ENCODE measurements at places on chromosomes 5 and 9.

DNA sequence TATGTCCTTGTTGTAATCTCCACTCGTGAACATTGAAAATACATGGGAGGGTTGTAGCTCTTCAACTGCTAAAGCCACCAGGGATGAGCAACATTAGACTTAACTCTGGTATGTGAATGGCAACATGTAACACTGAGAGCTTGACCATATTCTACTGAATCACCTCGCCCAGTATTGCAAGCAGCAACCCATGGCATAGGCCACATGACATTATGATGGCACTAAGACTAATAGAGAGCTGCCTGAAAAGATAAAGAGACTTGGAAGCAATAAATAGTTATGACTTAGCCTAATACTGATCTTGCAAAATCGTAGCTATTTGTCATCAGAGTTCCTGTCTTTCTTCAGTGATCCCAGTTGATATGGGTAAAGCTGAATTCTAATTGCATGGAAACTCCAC lies 108.4 kb upstream of the NREP start:
- no peak for DNase-seq

DNA sequence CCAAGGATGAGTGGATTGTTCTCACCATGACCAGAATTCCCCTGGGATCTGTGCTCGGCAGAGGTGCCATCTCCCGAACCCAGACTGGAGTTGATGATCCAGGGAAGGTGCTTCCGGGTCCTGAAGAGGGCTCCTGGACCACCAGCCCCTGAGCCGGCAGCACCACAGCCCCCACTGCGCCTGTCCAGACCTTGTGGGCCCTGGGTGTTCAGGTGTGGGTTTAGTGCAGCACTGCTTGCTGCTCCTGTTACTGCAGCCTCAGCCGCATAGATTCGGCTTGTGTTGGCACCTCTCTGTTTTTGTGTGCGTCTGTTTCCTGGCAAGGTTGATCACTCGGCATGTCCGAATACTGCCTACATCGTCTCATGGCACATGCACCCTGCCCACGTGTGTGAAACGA lies 16.3 kb upstream of the NPM1 start:
- no peak for DNase-seq

DNA sequence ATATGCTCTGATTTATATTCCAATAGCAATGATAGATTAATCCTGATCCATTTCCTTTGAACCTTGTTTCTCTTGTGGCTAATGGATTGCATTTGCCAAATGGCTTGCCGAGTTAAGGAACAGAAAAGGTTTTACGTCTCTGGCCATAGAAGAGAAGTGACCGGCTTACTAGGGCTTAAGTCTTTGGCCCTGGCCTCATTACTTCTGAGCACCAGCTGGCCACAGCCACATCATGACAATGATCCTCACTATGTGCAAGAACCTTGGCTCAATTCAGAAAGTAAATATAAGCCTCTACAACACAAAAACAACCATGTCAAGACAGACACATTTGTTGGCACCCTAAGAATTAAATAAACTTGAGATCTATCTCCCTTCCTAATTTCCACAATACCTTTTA lies 46.1 kb downstream of the ZNF608 start:
- DNase-seq = no peak

- DNase-seq = peak; percentile 37
These were observed 754 bp downstream of the VDAC1 start for GRCh38 chr5:134003817-134004625.

DNA sequence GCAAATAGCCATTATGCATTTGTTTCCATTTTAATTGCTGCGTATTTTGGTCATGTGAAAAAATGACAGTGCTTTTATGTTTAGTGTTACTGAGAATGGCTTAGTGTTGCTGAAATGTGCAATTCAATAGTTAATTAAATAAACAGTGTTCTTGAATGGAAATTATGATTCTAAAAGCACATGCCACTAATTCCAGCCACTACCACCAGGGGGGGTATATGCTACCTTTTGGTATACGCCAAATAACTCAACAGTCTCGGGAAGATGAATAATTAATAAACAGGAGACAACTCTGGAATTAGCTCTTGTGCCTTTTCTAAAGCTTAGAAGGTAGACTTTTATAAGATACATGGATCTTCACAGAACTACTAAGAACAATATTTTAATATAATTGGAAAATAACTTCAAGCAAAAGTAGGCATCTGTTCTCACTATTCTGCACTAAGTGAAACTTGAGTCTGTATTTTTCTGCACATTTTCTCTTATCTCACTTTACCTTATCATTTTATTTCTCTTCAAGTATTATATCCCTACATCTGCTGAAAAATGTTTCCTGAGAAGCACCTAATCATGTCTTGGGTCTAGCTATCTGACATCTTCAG lies 83.5 kb upstream of the MINAR2 start:
- DNase-seq = no peak

DNA sequence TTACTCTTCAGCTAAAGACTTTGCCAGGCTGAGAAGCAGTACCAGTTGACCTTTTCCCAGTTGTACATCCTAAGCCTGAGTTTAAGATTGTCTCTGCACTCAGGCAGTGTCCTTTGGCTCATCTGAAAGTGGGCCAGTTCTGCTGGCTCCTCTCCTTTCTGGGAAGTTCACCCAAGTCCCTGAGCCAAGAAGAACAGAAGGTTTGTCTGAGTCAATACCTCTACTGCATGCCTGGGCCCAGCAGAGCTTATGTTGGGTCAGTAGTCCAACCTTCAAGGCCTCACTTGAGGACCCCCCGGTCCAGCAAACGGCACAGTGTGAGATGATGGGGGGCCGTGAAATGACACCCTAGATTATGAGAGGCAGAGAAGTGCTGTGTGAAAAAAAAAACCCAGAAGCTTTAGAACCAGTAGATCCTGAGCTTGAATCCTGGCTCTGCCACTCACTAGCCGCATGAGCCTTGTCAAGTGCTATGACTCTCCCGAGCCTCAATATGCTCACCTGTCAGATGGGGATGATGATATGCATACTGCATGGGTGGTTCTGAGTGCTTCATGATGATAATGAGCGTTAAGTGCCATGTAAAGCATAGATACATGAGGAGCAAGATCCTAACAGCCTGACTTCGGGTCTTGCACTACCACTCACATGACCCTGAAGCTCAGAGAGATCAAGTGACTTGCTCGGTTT lies 156.0 kb downstream of the MACROH2A1 start:
- no peak for DNase-seq

DNA sequence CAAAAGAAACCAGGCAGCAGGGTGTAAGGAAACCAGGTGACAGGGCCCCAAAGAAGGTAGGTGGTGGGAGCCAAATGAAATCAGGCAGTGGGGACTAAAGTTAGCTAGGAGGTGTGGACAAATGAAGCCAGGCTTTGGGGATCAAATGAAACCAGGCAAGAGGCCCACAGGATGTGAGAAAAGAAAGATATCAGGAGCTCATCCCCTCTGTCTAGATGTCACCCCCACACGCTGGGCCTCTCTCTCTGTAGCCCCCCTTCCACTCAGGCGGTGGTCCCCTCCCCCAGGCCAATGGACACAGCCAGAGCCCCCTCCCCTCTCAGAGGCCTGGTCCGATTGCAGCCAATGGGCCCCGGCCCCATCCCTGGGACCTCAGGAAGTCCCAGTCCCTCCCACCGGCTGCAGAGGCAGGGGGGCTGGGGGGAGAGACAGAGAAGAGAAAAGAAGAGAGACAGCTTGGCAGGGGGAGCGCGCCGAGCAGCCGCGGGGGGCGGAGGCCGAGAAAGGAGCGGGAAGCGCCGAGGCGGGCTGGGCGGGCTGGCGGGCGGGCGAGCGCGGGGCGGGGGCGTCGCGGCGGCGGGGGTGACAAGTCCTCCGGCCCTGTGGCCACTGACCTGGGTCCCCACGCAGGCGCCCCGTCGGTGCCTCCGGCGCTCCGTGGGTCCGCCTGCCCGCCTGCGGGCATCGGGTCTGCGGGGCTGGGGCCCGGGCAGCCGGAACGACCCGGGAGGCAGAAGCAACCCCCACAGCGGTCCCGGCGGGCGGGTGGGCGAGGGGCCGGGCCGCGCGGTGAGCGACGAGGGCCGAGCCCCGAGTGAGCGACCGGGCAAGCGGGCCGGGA lies 11.9 kb downstream of the CNTFR start:
- no peak for DNase-seq

All from occipital lobe (tissue), 3 donors.